ENCODE measurements at places on chromosomes 1 and 21.

GRCh38 chr1:26983863-26984262 is 9.6 kb upstream of the TRNP1 start:
- DNase-seq, result no peak

DNA sequence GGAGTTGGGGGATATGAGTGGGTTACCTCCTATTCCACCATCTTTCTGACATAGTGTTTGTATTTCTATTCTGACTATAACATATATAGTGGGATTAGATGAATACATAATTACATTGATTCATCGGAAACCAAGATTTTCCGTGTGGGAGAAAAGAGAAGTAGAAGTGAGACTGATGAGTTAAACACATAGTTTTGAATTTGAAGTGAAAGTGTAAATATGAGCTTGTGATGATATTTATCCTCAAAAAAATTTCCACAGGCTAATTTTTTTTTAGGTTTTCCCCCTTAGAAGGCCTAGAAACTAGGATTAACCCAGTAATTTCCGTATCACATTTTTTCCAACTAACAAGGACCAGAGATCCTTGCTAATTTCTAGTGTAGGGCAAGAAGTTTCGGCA is 6.9 kb downstream of the CD1B start:
- DNase-seq, result no peak

GRCh38 chr1:221532071-221532773 is 209.7 kb downstream of the DUSP10 start:
- DNase-seq, result no peak

DNA sequence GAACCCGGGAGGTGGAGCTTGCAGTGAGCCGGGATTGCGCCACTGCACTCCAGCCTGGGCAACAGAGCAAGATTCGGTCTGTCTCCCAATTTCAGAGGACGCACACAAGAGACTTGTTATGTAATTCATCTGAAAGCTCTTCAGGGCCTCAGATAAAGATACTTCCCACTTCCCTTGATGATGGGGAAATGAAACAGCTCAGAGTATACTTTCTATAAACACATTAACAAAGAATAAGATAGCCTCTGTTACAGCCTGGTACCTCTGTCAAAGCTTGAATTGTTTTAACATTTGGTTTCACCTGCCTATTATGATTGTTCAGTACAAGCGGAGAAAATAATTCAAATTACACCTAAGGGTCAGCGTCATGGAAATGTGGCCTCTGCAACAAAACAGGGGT is 622.9 kb upstream of the ADGRL4 start:
- DNase-seq, result no peak

- no peak for DNase-seq
Observed at GRCh38 chr1:107820801-107821200, 144.2 kb downstream of the VAV3 start.

GRCh38 chr1:36446746-36447145 is 3.5 kb downstream of the OSCP1 start:
- DNase-seq, result no peak

DNA sequence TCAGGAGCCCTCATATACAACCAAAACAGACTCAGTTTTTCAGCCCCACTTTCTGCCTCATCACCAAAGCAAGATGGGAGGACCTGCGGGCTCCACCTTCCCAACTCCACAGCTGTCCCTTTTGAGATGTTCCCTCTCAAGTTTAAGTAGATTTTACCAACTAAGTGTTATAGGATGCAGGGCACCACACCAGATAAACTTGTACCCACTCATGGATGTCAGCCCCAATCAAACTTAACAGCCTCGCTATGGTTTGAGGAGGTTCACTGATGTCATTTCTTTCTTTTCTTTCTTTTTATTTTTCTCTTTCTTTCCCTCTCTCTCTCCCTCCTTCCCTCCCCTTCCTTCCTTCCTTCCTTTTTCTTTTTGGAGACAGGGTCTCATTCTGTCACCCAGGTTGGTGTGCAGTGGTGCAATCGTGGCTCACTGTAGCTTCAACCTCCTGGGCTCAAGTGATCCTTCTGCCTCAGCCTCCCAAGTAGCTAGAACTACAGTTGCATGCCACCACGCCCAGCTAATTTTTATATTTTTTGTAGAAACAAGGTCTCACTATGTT is 13.4 kb downstream of the CD58 start:
- no peak for DNase-seq
